Stimulated activated CD8-positive, alpha-beta memory T cell treated with anti-CD3 and anti-CD28 coated beads, Interleukin-15, amount 100 ng/mL, for 24 hours (primary cell): ENCODE measurements at places on chromosomes 6 and 20.

- DNase-seq: no peak
These were observed 99.6 kb upstream of the COL21A1 start for GRCh38 chr6:56346958-56347357.

GRCh38 chr20:32205110-32205842 is 2.3 kb downstream of the PLAGL2 start:
- DNase-seq: no peak

DNA sequence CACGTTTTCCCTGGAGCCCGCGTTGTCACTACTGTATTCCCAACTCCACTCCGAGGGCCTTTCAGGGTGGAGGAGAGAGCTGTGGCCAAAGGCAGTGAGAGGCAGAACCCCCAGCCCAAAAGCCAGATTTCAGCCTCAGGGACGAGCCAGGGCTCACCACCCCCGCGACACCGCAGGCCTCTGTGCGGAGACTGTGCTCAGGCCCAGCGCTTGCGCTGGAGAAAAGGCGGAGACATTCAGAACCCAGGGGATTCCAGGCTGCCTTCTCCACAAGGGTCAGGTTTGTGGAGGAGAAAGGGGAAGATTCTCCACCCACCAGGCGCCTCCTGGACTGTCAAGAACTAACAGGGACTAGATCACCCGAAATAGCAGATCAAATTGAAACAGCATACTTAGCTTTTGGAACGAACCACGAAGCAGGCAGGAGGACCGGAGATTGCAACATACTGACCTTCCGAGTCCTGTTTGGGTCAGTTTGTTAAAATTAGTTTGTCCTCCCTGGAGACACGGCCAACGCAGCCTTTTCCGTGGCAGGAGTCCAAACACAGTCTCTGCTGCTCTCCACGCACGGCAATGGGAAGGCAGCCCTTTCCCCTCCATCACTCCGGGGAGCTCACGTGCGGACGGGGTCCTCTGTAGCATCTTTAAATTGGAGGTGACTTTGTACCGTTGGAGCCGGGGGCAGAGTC is 14.4 kb downstream of the DLL1 start:
- DNase-seq: no peak

- no peak for DNase-seq
These were observed 221.2 kb upstream of the QKI start for GRCh38 chr6:163193326-163193725.

GRCh38 chr6:18586133-18586532 is 199.0 kb downstream of the RNF144B start:
- DNase-seq: no peak

- no peak for DNase-seq
These were observed 44.8 kb downstream of the ITPR3 start for GRCh38 chr6:33665957-33666356.

- DNase-seq: no peak
These were observed 171.3 kb upstream of the SSTR4 start for GRCh38 chr20:22863826-22864225.
